RWPE2 (cell line): ENCODE measurements at places on chromosomes 3 and 15.
A peak's percentile ranks its signal among the peaks of the same experiment; 100 is the strongest.

GRCh38 chr15:68333775-68334470, 56.4 kb downstream of the FEM1B start:
- DNase-seq, result no peak

DNA sequence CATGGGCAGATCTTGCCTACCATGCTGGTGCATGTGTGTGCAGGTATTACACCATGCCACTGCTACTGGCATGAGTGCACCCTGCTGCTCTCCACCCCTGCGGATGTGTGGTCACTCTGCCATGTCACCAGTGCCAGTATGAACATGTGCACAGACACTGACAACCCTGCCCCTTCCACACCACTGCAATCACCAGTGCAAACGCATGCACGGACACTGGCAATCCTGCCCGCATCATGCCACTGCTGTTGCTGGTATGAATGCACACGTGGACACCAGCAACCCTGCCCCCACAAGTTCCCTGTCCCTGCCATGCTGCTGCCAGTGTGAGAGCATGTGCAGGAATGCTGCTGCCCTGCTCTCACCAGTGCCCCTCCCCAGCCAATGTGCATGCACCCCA, 24.8 kb upstream of the TUBGCP5 start:
- no peak for DNase-seq

- DNase-seq, result no peak
These were observed 213.3 kb downstream of the GRM7 start for GRCh38 chr3:7074217-7074616.

- DNase-seq, result peak; percentile 93
These were observed 348.0 kb upstream of the DPPA4 start for GRCh38 chr3:109685084-109686079.

GRCh38 chr3:149792452-149793270, at the start of gene ANKUB1:
TSS of gene ANKUB1 (minus strand) at chr3:149792554. CDS start at chr3:149792366, 188 bp downstream.
- DNase-seq, result no peak

DNA sequence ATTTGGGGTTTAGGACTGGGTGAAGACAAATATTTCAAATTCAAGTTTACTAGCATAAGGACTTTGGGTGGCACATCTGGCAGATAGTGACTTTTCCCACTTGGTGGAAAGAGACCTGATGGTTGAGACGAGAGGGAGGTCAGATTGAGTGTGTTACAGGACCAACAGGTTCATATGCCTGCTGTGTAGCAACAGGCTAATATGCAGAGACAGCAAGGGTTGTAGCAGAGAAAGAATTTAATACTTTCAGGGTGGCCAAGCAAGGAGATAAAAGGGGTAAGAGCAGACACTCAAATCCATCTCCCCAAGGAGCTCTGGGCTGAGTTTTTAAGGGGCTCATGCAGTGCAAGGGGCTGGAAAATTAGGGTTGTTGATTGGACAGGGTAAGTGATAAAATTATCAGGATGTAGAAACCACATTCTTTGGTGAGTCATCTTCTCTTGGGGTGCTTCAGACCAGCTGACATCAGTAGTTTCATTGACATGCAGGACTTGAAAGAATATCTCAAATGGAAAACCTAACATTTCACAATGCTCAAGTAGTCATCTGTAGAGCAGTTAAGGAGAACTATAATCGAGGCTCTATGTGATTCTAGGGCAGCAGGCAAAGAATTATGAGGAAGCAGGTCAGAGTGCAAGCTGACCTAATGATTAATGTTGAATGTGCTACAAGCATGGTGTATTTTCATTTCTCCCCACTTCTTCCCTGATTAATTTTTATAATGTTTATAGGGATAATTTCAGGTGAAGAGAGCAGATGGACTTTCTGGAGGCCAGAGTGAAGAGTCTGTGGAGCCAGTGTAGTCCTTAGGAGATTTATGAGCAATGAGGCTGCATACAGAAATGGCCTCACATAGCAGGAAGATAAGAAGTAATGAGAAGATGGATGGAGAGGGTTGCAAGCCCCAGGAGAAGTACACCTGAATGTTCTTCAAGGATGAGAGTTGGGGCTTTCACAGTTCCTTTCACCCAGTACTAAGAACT, 13.7 kb downstream of the FOXB1 start:
- DNase-seq, result no peak

DNA sequence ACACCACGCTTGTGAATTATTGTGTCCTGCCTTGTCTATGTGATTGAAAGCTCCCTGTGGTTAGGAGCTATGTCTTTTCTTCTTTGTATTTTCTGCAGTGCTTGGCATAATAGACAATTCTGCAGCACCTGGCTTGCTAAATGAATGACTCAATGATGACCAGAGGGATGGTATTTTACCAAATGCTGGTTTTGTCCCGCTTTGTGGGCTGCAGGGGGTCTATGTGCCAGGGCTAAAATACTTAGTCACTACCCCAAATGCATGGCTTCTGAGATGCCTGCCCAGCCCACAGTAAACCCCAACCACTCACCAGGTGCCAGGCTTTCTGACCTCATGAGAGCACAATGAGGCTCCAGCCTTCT, 50.9 kb downstream of the BOC start:
- DNase-seq, result no peak

GRCh38 chr15:33114374-33114717, 80.2 kb downstream of the FMN1 start:
- no peak for DNase-seq

DNA sequence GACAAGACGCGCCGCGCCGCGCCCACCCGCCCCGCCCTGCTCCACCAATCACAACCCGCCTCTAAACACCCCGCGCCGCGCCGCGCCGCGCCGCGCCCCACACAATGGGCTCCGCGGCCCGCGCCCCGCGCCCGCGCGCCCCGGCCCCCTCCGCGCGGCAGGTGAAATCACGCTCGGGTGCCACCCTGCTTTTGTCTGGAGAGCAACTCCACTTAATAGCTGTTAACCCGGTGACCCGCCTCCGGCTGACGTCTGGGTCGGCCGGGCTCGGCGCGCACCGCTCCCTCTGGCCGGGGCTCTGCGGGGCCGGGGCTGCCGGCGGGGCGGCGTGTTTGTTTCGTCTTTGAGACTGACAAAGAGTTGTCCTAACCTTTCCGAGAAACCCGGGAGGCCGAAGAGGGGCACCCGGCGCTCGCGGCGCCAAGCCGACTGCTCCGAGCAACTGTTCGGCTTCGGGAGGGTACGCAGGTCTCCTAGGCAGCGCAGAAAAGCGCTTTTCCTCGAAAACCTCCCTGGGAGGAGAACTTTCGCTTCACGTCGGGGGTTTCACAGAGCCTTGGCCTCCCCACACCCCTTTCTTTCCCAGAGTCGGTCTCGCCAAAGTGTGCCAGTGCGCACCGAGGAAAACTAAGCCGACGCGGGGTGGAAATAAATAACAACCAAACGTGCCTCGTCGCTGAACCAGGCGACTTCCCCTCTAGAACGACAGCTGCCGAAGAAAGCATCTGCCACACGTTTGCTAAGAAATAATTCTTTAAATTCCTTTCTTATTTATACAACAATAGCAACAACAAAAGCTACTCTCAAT, 518.4 kb downstream of the FOXP1 start:
- peak; percentile 66 for DNase-seq
